ENCODE measurements at places on chromosomes 4 and X. TPM values are rescaled to one million over a fixed set of nuclear protein-coding genes. Genes with fewer than 3 reads are reported as not detected.

The RASSF6 gene
- under 0.01 TPM for total RNA-seq

The PAGE5 gene
- total RNA-seq = not detected

The ELF2 gene
- 54.9 TPM for total RNA-seq

The RBM47 gene
- total RNA-seq = 4.6 TPM

The RPS6KA6 gene
- 1.4 TPM for total RNA-seq

The IKBKG gene
- total RNA-seq = 22.1 TPM

The COQ2 gene
- total RNA-seq = 16.5 TPM

The FGB gene
- total RNA-seq = not detected

The IL15 gene
- total RNA-seq = 2.0 TPM

The PAGE2B gene
- total RNA-seq = not detected

The MXRA5 gene
- total RNA-seq = under 0.01 TPM

The BTC gene
- 0.17 TPM for total RNA-seq

The SLC25A14 gene
- 7.8 TPM for total RNA-seq

The GSTCD gene
- 11.6 TPM for total RNA-seq

The ARHGAP36 gene
- total RNA-seq = not detected

The PDE5A gene
- 1.7 TPM for total RNA-seq

The DLG3 gene
- total RNA-seq = 0.88 TPM

The FAAH2 gene
- total RNA-seq = 1.1 TPM

The LEF1 gene
- total RNA-seq = 0.84 TPM

The FAM47E gene
- 0.14 TPM for total RNA-seq

The USP26 gene
- total RNA-seq = not detected

The GPR34 gene
- not detected for total RNA-seq

The BCORL1 gene
- 7.1 TPM for total RNA-seq

The SLIT2 gene
- total RNA-seq = 0.34 TPM

The FATE1 gene
- total RNA-seq = not detected

The DOK7 gene
- 0.17 TPM for total RNA-seq

The NLRP2B gene
- 0.14 TPM for total RNA-seq

The DDIT4L gene
- 1.7 TPM for total RNA-seq

The CCNA2 gene
- total RNA-seq = 24.7 TPM

The CXCL8 gene
- total RNA-seq = 47.1 TPM

The CPE gene
- total RNA-seq = 1.1 TPM

The PDGFRA gene
- 1.5 TPM for total RNA-seq

The UGT8 gene
- total RNA-seq = 0.05 TPM

The ZNF518B gene
- total RNA-seq = 46.7 TPM

The CYP2U1 gene
- 7.7 TPM for total RNA-seq

The PLXNA3 gene
- 9.0 TPM for total RNA-seq

The SEL1L3 gene
- total RNA-seq = 91.2 TPM

The HSFX2 gene
- 0.37 TPM for total RNA-seq

The SLC9B1 gene
- total RNA-seq = not detected

The GAGE2A gene
- not detected for total RNA-seq

The PPEF1 gene
- total RNA-seq = not detected

The USP27X gene
- total RNA-seq = 3.7 TPM

The IL2 gene
- total RNA-seq = not detected

The PSAPL1 gene
- not detected for total RNA-seq

The ZMAT1 gene
- 1.3 TPM for total RNA-seq

The CXCL1 gene
- total RNA-seq = 11.4 TPM

The NDP gene
- total RNA-seq = not detected

The NALF2 gene
- 0.05 TPM for total RNA-seq

The ADH7 gene
- total RNA-seq = not detected

The GYG2 gene
- total RNA-seq = 0.68 TPM

The GRPEL1 gene
- 52.4 TPM for total RNA-seq

The GPC3 gene
- not detected for total RNA-seq

Measured in dermis blood vessel endothelial cell (primary cell).